ENCODE measurements at places on chromosomes 2 and 18. TPM values are rescaled to one million over a fixed set of nuclear protein-coding genes. Genes with fewer than 3 reads are reported as not detected.

Gene SLC38A11
- not detected for total RNA-seq

Gene NPHP1
- total RNA-seq, result 6.9 TPM

Gene SCYGR4
- not detected for total RNA-seq

Gene ALK
- total RNA-seq, result not detected

Gene ZNF24
- total RNA-seq, result 27.5 TPM

Gene IRS1
- total RNA-seq, result 9.4 TPM

Gene DPP10
- not detected for total RNA-seq

Gene PDE11A
- total RNA-seq, result under 0.01 TPM

Gene CHRND
- total RNA-seq, result not detected

Gene LRRC30
- total RNA-seq, result not detected

Gene MALL
- 44.5 TPM for total RNA-seq

Gene PROKR1
- under 0.01 TPM for total RNA-seq

Gene PFN4
- 0.56 TPM for total RNA-seq

Gene PGAP1
- 6.3 TPM for total RNA-seq

Gene CERKL
- 0.13 TPM for total RNA-seq

Gene GATA6
- 29.3 TPM for total RNA-seq

Gene ANKRD23
- total RNA-seq, result 1.9 TPM

Gene CXCR4
- 16.1 TPM for total RNA-seq

Gene AMMECR1L
- 11.3 TPM for total RNA-seq

Gene TSPYL6
- total RNA-seq, result not detected

Gene POMC
- total RNA-seq, result 1.3 TPM

Gene MEP1B
- not detected for total RNA-seq

Gene SLC9A2
- total RNA-seq, result not detected

Gene PLGLB2
- total RNA-seq, result 0.87 TPM

Gene FABP1
- total RNA-seq, result not detected

Gene SRD5A2
- not detected for total RNA-seq

Gene COPS8
- 126 TPM for total RNA-seq

Gene SLC40A1
- total RNA-seq, result 22.6 TPM

Gene ZC3H6
- 4.4 TPM for total RNA-seq

Gene GPBAR1
- not detected for total RNA-seq

Gene PCARE
- total RNA-seq, result not detected

Gene OSR1
- total RNA-seq, result 120 TPM

Gene MPHOSPH10
- 23.6 TPM for total RNA-seq

Gene SNORC
- 0.93 TPM for total RNA-seq

Gene NAPG
- total RNA-seq, result 57.5 TPM

Gene PAX3
- total RNA-seq, result not detected

Gene MYO3B
- 0.12 TPM for total RNA-seq

Gene DAW1
- total RNA-seq, result 4.1 TPM

Gene RAB6C
- total RNA-seq, result under 0.01 TPM

Gene SUCLG1
- 41.0 TPM for total RNA-seq

Gene IL1F10
- total RNA-seq, result not detected

Gene EN1
- not detected for total RNA-seq

Gene TTC32
- 4.8 TPM for total RNA-seq

Gene POTEC
- total RNA-seq, result not detected

Gene CCDC150
- total RNA-seq, result 6.7 TPM

Gene MALT1
- total RNA-seq, result 8.1 TPM

Gene ZNF532
- 55.5 TPM for total RNA-seq

Measured in aortic smooth muscle cell (primary cell).